ENCODE measurements at places on chromosomes 2 and 18. TPM values are rescaled to one million over a fixed set of nuclear protein-coding genes. Genes with fewer than 3 reads are reported as not detected.

GRCh38 chr2:134410831-134411231, 157.0 kb downstream of the MGAT5 start:
- DNase-seq: no peak

GRCh38 chr2:88671786-88672427, 19.6 kb upstream of the RPIA start:
- DNase-seq: peak; percentile 54

- peak; percentile 93 for DNase-seq
Measured at GRCh38 chr2:108412995-108413710, 35.4 kb downstream of the SULT1C4 start.

DNA sequence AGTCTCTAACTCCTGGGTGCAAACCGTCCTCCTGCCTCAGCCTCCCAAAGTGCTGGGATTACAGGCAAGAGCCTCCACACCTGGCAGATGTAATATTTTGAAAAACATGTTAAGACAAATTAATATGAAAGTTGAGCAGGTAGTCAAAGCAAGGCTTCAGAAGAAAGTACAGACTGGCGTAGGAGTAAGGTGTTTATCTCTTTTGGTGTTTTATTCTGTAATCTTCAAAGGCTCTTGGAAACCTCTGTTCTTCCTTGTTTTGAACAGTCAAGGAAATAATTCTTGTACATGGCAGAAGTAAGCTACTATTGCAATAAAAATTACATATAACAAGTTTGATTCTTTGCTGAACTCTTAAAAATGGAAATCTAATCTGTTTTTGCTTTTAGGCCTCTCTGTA, 5.3 kb downstream of the RNF138 start:
- no peak for DNase-seq

DNA sequence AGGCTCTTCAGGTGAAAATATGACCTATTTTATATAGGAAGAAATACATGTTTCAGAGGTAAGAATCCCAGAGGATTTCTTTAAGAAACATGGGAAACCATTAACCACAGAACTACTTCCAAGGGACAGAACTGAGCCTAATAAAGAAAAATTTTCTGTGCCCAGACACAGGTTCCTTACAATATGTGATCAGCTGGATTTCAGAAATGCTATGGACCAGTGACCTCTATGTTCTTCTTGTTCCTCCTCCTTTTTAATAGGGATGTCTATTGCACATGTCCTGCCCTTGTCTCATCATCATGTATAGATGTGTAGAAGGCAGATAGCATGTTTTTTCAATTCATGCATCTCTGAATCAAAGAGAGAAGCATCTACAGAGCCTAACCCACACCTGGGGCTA, 836.6 kb downstream of the RNF144A start:
- DNase-seq: no peak

GRCh38 chr2:20661421-20662307, 5.3 kb upstream of the GDF7 start:
- DNase-seq: peak; percentile 67

DNA sequence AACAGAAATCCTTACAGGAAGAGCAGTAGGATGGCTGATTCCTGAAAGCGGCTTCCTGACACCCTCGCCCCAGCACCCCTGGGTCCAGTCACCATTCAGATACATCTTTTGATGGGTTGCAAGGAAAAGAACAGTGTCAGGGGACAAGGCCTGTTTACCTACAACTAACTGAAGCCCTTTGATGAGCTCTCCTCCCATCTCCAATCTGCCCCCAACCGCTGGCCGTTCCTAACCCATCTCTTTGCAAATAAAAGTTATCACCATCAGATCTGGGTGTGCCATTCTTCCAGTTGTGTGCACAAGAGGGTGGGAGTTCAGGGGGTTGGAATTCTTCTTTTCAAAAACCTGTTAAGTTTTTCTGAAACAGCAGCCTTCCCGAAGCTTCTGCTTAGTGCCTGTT, 48.9 kb downstream of the ARL4C start:
- no peak for DNase-seq

- DNase-seq: no peak
Measured at GRCh38 chr2:109376796-109377495, 236.8 kb downstream of the SEPTIN10 start.

GRCh38 chr2:164903951-164904350, 51.4 kb downstream of the SLC38A11 start:
- DNase-seq: peak; percentile 48

GRCh38 chr2:130347220-130347925, 4.7 kb downstream of the IMP4 start:
- no peak for DNase-seq

DNA sequence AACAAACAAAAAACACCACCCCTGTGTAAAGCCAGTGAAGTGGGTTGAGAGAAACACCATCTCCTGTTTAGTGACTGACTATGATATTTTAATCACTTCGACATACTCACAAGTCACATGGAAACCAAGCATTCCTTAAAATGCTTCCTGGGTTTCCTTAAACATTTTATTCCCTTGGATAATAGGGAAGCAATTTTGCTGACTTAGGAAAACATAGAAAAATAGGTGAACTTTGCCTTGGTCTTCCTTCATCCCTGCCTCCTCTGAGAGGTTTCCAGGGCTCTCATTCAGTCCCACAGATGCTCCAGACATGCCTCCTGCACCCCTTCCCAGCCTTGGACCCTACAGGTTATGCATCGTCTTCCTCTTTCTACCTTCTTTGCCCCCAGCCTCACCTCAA, 122.6 kb upstream of the SERPINE2 start:
- DNase-seq: no peak

GRCh38 chr2:29628108-29628745, 293.2 kb downstream of the ALK start:
- peak; percentile 11 for DNase-seq

- DNase-seq: peak; percentile 67
Measured at GRCh38 chr2:203533676-203534591, 1.2 kb downstream of the RAPH1 start.

GRCh38 chr2:191692502-191693115, 14.7 kb downstream of the NABP1 start:
- no peak for DNase-seq

DNA sequence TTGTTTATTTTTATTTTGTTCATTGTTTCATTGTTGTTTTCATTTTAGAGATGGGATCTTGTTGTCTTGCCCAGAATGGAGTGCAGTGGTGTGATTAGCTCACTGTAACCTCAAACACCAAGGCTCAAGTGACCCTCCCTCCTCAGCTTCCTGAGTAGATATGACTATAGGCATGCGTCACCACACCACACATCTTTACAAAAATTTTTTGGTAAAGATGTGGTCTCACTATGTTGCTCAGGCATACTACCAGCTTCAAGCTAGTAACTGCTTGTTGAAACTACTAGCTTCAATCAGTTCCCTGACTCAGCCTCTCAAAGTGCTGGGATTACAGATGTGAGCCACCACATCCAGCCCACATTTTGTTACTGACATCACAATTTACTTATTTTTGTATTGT, 14.8 kb downstream of the FAM237A start:
- DNase-seq: peak; percentile 68

- no peak for DNase-seq
Measured at GRCh38 chr2:110170102-110170501, 34.7 kb downstream of the NPHP1 start.

GRCh38 chr2:29509397-29509796, 394.2 kb downstream of the CLIP4 start:
- DNase-seq: no peak

DNA sequence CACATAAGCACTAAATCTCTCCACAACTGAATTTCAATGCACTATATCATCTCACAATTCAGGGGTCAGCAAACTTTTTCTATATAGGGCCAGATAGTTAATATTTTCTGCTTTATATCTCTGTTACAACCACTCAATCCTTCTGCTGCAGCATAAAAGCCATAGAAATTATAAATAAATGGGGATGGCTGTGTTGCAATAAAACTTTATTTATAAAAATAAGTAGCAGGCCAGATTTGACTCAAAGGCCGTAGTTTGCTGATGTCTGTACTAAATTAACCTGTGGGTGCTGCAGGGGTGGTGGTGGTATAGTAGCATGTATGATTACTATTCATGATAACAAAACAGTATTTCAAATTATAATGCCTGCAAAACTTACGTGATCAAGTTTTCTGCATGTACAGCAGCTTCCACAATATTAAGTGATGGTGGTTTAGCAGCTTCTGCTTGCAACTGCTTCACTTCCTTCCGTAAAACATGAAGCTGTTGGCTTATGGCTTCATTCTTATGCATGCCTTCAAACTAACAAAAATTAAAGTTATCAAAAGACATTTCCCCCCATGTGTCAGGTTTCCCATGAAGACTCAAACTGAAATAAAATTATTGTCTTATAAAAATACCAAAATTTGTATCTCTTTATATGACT, 64.1 kb downstream of the SIGLEC15 start:
- DNase-seq: no peak

GRCh38 chr2:98806236-98806697, 75.3 kb upstream of the MGAT4A start:
- DNase-seq: peak; percentile 83

DNA sequence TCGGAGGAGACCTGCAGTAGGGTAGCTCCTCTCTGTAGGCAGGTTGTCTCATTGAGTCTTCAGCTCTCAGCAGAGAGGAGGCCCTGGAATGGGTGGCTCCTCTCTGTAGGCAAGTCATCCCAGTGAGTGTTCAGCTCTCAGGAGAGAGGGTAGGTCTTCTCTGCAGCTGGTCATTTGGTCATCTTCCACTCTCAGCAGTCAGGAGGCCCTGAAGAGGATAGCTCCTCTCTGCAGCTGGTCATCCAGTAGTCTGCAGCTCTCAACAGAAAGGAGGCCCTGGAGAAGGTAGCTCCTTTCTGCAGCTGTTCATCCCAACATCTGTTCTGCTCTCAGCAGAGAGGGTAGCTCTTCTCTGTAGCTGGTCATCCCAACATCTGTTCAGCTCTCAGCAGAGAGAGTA, 26.0 kb upstream of the RUFY4 start:
- no peak for DNase-seq

DNA sequence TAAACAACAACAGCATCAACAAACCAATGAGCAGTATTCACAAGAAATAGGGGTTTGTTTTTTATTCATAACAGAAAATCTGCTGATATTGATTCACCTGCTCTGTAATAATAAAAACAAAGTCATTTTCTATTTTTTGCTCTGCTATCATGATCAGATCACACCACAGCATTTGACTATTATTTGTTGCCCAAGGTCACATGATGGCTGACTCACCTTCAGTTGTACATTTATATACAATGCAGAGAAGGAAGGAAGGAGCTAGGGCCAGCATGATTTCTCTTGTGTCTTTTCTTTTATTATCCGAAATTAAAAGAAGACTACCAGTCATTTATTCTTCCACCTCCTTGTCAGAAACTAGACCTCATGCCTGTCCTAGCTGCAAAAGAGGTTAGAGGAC, 1427.7 kb upstream of the CELF4 start:
- no peak for DNase-seq

GRCh38 chr2:191180713-191181112, 29.9 kb upstream of the STAT4 start:
- peak; percentile 62 for DNase-seq

- DNase-seq: no peak
Measured at GRCh38 chr2:223019987-223020717, 31.8 kb upstream of the KCNE4 start.

GRCh38 chr2:32946314-32947075, at the start of gene LTBP1:
Gene LTBP1 (plus strand): TSS chr2:32946953. CDS start chr2:32947325, 372 bp downstream.
- peak; percentile 66 for DNase-seq

DNA sequence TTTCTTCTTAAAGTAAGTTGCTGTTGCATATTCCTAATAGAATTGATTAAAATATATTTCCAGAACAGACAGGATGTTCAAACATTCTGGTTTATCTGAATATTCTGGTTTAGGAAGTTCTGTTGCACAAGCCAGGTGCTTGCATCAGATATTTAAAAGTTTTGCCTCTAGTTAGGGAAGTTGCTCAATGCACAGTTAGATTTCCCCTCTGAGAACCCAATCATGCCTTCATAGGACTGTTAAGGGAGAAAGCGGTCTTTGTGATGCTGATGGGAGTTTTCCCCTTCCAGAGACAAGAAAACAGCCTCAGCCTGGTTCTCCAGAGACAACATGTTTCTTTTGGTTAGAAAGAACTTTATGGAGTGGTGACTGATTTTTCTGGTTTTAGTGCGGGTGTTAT, 65.6 kb upstream of the REV1 start:
- no peak for DNase-seq

DNA sequence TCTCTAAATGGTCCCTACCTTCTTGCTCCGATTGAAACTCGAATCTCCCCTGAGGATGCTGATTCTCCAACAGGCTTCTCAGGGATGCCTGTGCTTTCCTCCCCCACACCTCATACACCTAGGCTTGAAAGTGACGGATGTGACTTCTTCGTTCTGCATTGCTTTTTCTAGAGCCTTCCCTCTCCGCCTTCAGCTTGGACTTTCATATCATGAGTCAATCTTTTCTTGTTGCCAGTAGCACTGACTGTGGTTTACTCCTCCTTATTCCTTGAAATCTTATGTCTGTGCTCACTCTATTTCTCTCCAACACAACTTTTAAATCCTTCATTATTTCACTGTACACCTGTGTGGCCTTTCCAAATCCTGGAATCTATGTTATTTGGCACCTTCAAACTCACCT, 451.4 kb downstream of the TMX3 start:
- DNase-seq: peak; percentile 77

GRCh38 chr2:105697781-105698449, 46.8 kb upstream of the NCK2 start:
- DNase-seq: no peak

GRCh38 chr2:222440673-222441422, 16.5 kb downstream of the SGPP2 start:
- DNase-seq: peak; percentile 36

DNA sequence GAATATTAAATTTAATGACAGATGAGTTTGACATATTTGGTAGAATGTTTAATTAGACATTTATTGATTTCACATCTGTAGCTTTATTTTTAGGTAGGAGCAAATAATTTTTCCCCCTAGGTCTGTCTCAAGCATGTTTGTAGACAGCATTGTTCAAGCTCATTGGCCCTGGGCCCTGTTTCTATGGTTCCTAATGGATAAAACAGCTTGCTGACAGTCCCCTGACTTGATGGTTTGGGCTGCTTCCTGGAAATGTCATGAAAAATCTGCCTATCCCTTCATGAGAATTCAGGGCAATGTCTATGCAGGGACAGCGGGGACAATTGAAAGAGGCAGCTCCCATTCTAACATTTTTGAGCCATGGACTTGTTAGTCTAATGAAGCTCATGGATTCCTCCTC, 14.6 kb upstream of the MEP1B start:
- no peak for DNase-seq

GRCh38 chr2:56287974-56288373, 104.2 kb downstream of the CCDC85A start:
- DNase-seq: peak; percentile 67

GRCh38 chr2:40255103-40255502, 196.8 kb downstream of the SLC8A1 start:
- no peak for DNase-seq

GRCh38 chr18:47100212-47100831, 50.0 kb downstream of the HDHD2 start:
- DNase-seq: peak; percentile 52

The UGT1A8 gene
- polyA plus RNA-seq: not detected

The KLHL41 gene
- polyA plus RNA-seq: 0.14 TPM

The GALNT3 gene
- polyA plus RNA-seq: 29.0 TPM

The RUFY4 gene
- not detected for polyA plus RNA-seq

The ESPNL gene
- polyA plus RNA-seq: not detected

The SEPTIN10 gene
- polyA plus RNA-seq: 50.8 TPM

The WDR75 gene
- polyA plus RNA-seq: 29.5 TPM

Data from mammary epithelial cell (primary cell).